Placental epithelial cell (primary cell): ENCODE measurements at places on chromosomes 12 and 14. TPM values are rescaled to one million over a fixed set of nuclear protein-coding genes. Genes with fewer than 3 reads are reported as not detected.

The MYRFL gene
- 1.2 and 2.3 TPM in 2 replicates for total RNA-seq

The TTC9 gene
- 0.39 and 1.5 TPM in 2 replicates for total RNA-seq

The HELB gene
- total RNA-seq, result 2.8 and 4.7 TPM in 2 replicates

The LRP1-AS gene
- not detected in 2 replicates for total RNA-seq

The SYCP3 gene
- under 0.01 TPM in 1 of 2 replicates, not detected in the other for total RNA-seq

The VRTN gene
- not detected in 2 replicates for total RNA-seq

The SYT10 gene
- total RNA-seq, result not detected in 2 replicates

The USP5 gene
- total RNA-seq, result 69.5 and 126 TPM in 2 replicates

The JAG2 gene
- total RNA-seq, result 4.2 and 8.6 TPM in 2 replicates

The SLC38A4 gene
- total RNA-seq, result 0.33 TPM in 1 of 2 replicates, not detected in the other

The TAS2R19 gene
- total RNA-seq, result 4.7 and 6.2 TPM in 2 replicates

The PPP1R36 gene
- 0.39 and 0.43 TPM in 2 replicates for total RNA-seq

The GPR68 gene
- 0.39 and 1.7 TPM in 2 replicates for total RNA-seq

The POTEM gene
- total RNA-seq, result not detected in 2 replicates

The PAPLN gene
- total RNA-seq, result 4.4 and 6.7 TPM in 2 replicates

The TBX5 gene
- not detected in 2 replicates for total RNA-seq

The SERPINA9 gene
- total RNA-seq, result not detected in 2 replicates

The UBE3B gene
- total RNA-seq, result 56.9 and 62.9 TPM in 2 replicates

The NELL2 gene
- 0.33 TPM in 1 of 2 replicates, not detected in the other for total RNA-seq

The GPR84 gene
- total RNA-seq, result not detected in 2 replicates

The CLEC6A gene
- not detected in 2 replicates for total RNA-seq

The RASSF9 gene
- under 0.01 and 0.76 TPM in 2 replicates for total RNA-seq
